Fibroblast of lung (primary cell): ENCODE measurements at places on chromosomes 7 and 10. TPM values are rescaled to one million over a fixed set of nuclear protein-coding genes. Genes with fewer than 3 reads are reported as not detected.

Gene LGI1
- total RNA-seq = not detected in 2 replicates

Gene MYL10
- total RNA-seq = not detected in 2 replicates

Gene CTTNBP2
- 4.4 and 8.3 TPM in 2 replicates for total RNA-seq

Gene OR2AE1
- total RNA-seq = 0.17 TPM in 1 of 2 replicates, not detected in the other

Gene UPK3B
- under 0.01 and 0.50 TPM in 2 replicates for total RNA-seq

GRCh38 chr7:157415486-157415885 lies 78.7 kb downstream of the DNAJB6 start:
- DNase-seq = no peak

DNA sequence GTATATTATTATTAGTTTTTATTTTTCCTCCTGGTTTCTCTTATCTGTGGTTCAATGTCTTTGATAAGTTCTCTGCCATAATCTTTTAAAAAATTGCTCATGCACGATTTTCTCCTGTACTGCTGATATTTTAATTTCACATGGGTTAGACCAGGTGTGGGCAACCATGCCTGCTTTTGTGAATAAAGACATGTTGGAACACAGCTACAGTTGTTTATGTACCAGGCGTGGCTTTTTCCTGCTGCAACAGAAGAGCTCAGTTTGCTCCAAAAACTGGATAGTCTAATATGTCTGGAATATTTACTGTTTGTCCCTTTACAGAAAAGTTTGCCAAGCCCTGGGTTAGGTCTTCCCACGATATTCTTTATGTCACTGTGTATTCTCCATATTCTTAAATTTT lies 105.2 kb downstream of the VWC2 start:
- DNase-seq = no peak

DNA sequence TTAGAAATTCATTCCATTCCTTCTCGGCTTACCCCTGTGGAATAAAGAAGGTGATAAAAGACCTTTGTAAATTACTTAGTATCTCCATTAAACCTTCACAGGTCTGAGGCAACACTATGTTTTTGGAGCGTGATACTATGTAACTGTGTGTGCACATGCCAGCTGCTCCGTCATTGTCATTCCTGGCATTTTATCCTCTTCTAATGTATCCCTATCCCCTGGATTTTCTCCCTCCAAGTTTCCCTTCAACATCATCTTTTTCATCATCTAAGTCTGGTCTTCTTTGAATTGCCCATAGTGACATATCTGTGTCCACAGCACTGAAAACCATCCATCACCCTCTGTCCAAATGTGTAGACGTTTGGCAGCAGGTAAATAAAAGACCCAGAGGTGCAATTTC lies 125.7 kb downstream of the TEX36 start:
- no peak for DNase-seq

DNA sequence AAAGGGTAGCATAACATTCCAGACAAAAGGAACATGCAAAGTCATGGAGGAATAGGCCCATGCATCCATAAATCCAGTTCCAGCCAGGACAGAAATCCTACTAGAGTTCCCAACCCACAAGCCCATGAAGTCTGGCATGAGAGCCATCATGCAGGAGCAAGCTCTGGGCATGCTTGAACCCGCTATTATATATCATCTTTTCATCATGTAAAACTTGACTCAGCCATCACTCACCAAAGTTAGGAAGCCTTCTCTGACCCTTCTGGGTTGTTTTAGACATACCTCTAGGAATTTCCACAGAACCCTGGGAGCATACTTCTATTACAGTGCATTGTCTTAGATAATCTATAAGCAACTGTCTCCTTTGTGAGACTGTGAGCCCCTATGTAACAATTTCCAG lies 293.0 kb upstream of the NPSR1 start:
- DNase-seq = no peak

DNA sequence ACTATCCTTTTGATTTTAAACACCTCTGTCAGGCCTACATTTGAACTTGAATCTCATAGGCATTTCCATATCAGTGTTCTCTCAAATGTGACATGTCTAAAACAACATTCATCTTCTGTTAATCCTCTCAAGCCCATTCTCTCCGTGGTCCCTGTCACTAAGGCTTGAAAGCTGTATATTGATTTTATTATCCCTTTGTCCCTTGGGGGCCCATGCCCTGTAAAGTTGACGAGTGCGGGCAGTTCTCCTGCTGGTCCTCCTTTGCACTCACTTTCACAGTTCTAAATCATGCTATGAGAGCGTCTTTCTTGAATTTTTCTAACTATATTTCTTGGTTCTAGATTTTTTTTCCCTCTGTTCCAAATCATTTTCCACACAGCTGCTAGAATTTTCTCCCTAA lies 27.3 kb downstream of the GALNT11 start:
- no peak for DNase-seq
